GM23338 (cell line): ENCODE measurements at places on chromosomes 7 and 10.
A peak's percentile ranks its signal among the peaks of the same experiment; 100 is the strongest.

DNA sequence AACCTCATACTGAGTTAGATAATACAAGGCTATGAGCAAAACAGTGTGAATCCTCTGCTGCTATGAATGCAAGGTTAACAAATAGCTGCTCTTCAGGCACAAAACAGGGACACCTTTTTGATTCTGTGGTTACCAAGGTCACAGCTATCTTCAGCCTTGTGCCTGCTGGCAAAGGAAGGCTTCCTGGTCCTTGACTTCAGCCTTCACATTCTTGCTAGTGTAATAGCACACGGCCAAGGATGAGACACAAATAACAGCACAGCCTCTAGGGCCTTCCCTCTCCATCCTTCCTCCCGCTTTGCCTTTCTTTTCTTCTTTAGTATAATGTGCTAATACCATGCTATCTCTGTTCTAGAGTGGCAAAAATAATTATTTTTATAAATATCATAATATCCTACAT, 130.6 kb upstream of the CAV2 start:
- no peak for DNase-seq

GRCh38 chr7:19106241-19107080, 11.0 kb downstream of the TWIST1 start:
- DNase-seq, result peak; percentile 68

DNA sequence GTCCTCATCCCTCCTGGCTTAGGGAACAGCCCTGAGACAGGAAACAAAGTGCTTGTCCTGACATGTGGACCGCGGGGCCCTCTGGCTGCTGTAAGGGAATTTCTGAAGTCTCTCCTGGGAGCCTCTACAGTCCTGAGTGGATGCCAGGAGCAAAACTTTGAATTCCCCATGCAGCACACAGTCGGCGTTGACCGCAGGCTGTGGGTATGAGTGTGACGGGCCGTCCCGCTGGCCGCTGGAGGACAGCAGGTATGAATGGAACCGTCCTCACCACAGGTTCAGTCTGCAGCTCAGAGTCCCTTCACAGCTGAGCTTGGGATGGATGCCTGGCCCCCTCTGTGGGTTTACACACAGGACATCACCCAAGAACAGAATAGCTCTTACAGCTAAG, 94.9 kb downstream of the GPR26 start:
- no peak for DNase-seq

GRCh38 chr10:4549139-4549653, 276.8 kb upstream of the AKR1E2 start:
- DNase-seq, result peak; percentile 21

DNA sequence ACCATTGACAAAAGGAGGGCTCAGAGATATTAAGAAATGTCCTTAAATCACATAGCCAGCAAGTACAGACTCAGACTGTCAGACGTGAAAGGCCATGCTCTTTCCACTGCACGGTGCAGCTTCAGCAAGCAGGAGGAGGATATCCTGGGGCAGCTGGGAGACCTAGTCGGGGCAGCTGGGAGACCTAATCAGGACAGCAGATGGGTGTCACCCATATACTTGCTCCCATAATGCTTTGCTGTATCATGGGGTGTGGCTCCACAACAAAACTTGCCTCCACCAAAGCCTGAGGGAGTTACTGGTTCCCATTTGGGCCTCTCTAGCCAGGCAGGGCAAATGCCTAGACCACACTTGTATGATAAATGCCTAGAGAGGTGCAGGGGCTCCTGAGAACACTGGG, 55.4 kb downstream of the GRID1 start:
- no peak for DNase-seq

GRCh38 chr7:115005251-115005650, 83.4 kb downstream of the MDFIC start:
- no peak for DNase-seq
